GM04504 (cell line): ENCODE measurements at places on chromosomes 4 and X.
A peak's percentile ranks its signal among the peaks of the same experiment; 100 is the strongest.

- DNase-seq, result peak; percentile 77
Measured at GRCh38 chr4:1172971-1173757, 781 bp upstream of the SPON2 start.

- no peak for DNase-seq
Measured at GRCh38 chr4:134533068-134533467, 331.5 kb upstream of the PABPC4L start.

- DNase-seq, result no peak
Measured at GRCh38 chr4:13963601-13964000, 336.1 kb upstream of the BOD1L1 start.

GRCh38 chrX:6701085-6701484 is 166.2 kb upstream of the VCX3A start:
- no peak for DNase-seq

DNA sequence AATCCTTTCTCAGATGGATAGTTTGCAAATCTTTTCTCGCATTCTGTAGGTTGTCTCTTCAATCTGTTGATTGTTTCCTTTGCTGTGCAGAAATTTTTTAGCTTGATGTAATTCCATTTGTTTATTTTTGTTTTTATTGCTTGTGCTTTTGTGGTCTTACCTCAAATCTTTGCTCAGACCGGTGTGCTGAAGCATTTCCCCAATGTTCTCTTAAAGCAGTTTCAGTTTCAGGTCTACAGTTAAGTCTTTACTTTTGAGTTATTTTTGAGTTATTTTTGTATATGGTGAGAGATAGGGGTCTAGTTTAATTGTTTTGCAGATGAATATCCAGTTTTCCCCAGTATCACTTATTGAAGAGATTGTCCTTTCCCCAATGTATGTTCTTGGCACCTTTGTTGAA is 18.2 kb upstream of the SLC25A14 start:
- DNase-seq, result no peak

DNA sequence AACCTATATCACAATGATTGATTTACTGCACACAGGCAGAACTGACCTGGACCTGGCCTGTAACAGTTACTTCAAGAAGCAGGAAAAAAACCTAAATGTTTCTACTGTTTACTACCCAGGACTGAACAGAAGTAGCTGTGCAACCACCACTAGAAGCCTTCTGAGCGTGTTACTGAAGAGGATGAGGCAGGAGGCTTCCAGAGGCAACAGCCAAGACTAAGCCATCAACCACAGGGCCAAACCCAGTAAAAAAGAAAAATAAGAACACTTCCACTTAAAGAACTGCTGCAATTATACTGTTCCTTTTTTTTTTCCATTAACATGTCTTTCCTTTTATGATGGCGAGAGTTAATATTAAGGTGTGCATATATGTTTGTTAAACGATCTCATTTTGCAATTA is 29.4 kb upstream of the TTC29 start:
- no peak for DNase-seq
